ENCODE measurements at places on chromosomes 5 and 9.

GRCh38 chr5:180988592-180988991 is at the start of gene BTNL3:
TSS of gene BTNL3 (plus strand) at chr5:180988846. CDS start at chr5:180989029, 183 bp downstream.
- no peak for DNase-seq

DNA sequence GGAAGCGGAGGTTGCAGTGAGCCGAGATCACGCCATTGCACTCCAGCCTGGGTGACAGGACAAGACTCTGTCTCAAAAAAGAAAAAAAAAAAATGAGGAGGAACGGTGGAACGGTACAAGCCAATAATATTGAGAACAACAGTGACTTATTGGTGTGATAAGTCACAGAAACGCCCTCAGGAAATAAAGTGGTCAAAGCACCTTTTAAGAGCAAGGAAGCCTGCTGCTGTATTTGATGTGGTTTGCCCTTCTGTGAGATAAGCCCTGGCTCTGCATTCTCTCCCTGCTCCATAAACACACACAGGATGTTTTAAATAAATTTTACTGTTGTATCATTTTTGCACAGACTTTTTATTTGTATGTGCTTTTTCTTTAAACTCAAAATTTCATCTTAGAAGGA is 269.9 kb upstream of the MSX2 start:
- DNase-seq = peak; percentile 84

- peak; percentile 97 for DNase-seq
Measured at GRCh38 chr9:98488571-98489312, 220.0 kb downstream of the GABBR2 start.

GRCh38 chr5:56950626-56951125 is 1.2 kb downstream of the MIER3 start:
- DNase-seq = peak; percentile 67

- no peak for DNase-seq
Measured at GRCh38 chr5:88833371-88834130, 49.4 kb downstream of the MEF2C start.

Data from M059J (cell line).